Stimulated activated naive B cell treated with anti-CD40 and anti-IgM and Interleukin-4, amounts not matched to agents 10 μg/mL and 1 μg/mL and 100 μg/mL, for 72 hours (primary cell): ENCODE measurements at places on chromosomes 5 and 9.

- no peak for DNase-seq
Measured at GRCh38 chr5:74367934-74368333, 272.6 kb downstream of the ENC1 start.

DNA sequence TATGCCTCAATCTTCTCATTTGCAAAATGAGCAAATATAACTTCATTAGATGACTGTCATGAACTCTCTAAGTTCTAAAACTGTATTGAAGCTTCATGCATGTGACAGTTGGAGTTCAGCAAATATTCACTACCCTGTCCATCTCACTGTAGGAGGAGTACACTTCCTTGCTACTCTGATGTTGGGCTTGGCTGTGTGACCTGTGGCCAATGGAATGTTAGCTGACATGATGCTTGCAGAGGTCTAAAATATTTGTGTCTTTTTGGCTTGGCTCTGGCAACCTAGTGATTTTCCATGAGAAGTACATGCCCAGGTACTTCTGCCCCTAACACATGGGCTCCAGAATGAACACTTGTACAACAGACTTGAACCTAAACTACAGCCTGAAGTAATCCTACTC, 203.1 kb upstream of the ANKH start:
- DNase-seq = no peak

DNA sequence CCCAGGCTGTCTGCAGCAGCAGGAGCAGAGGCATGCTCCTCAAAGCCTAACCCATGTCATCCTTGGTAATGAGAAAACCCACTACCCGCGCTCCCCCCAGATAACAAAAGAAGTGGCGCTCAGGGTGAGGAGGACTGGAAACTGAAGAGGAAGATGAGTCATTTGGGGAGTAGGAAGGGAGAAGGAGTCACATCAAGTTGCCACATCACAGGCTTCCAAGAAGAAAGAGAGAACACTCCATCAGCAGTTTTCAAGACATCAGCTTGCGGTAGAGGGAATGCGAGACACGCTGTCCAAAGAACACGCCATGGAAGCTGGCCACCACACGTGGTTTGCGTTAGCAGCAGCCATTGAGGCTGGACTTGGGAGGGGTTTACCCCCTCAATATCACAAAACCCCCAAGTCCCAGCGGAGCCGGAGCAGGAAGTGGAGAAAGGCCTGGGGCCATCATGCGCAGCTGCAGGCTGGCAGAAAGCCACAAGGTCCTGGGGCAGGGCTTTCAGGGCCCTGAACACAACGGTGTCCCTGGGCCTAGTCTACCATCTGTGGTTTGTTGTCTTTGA, 41.5 kb downstream of the SH3PXD2B start:
- DNase-seq = peak; percentile 11

DNA sequence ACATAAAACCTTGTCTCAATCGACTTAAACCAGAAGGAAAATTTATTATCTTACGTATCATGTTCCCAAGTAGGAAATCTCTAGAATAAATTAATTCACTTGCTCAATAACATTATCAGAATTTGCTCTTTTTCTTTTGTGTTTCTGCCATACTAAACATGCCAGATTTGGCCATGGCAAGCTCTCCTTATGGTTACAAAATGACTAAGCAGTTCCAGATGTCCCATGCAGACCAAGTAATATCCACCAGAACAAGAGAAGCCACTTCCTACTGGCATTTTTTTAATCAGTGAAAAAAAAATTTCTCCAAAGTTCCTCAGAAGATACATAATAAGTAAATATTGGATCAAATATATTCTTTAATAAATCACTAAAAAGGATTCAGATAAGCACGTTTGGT, 25.2 kb upstream of the ADAMTS6 start:
- no peak for DNase-seq

GRCh38 chr5:79871364-79872120, 119.5 kb downstream of the MTX3 start:
- no peak for DNase-seq

DNA sequence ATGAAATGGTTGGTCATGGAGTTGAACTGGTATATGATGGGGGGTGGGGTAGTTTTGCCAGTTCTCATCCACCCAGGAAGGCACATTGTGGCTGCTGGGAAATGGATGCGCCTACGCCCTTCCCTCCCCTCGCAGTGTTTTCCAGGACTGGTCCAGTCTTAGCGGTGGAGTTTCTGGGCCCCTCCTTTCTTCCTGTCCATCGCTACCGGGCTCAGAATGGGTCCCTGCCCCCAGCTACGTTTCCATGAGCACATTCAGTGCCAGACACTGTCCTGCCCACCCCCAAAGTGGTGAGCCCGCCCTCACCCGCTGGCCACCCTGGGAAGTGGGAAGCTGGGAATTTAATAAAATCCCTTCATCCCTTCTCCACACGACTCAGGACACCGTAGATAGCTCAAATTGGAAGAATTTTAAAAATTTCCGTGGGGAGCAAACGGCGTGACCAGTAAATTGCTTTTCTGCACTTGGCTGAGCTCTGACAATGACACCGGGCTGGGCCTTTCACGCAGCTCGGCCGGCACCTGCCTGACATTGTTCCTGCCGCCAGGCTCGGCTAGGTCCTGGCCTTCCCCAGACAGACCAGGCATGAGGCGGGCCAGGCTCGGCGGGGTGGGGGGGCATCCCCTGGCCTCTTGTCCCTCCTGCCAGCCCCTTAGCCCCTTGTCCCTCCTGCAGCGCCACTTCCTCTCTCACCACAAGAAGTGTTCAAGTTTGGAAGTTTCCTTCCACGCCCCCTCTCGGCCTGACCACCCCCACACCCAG, 3.6 kb downstream of the FGF18 start:
- DNase-seq = no peak

- no peak for DNase-seq
Measured at GRCh38 chr5:999724-1000123, 8.9 kb upstream of the NKD2 start.

- DNase-seq = no peak
Measured at GRCh38 chr5:15105799-15106393, 234.3 kb upstream of the ANKH start.

- no peak for DNase-seq
Measured at GRCh38 chr9:100322954-100323536, 29.7 kb downstream of the TEX10 start.

GRCh38 chr9:90870621-90871326, 69.2 kb downstream of the SYK start:
- no peak for DNase-seq

- DNase-seq = no peak
Measured at GRCh38 chr9:89002987-89003386, 11.7 kb downstream of the S1PR3 start.

- no peak for DNase-seq
Measured at GRCh38 chr9:70635790-70636189, 221.3 kb upstream of the KLF9 start.

DNA sequence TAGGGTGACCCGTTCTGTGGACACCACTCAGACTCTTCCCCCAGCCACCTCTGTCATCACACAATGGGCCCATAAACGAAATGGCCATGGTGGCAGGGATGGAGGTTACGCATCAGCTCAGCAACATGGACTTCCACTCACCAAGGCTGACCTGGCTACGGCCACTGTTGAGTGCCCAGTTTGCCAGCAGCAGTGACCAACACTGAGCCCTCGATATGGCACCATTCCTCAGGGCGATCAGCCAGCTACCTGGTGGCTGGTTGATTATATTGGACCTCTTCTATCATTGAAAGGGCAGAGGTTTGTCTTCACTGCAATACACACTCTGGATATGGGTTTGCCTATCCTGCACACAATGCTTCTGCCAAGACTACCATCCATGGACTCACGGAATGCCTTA, 21.1 kb downstream of the MTMR12 start:
- no peak for DNase-seq

DNA sequence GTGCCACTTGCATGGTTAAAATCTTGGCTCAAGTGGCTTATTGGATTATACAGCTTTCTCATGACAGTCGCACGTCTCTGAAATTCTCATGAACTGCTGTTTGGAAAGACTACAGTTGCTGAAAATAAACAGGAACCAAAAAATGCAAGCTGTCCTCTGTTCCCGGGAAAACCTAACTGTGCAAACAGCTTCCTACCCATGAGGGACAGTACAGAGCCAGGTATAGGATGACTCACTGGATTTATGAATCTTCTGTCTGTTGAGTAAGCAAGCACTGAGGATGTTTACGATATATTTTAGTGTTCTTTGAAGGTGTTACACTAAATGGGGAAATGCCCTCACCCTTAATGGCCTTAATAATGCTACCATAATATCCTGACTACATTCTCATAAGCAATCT, 380.3 kb upstream of the TNC start:
- DNase-seq = no peak

DNA sequence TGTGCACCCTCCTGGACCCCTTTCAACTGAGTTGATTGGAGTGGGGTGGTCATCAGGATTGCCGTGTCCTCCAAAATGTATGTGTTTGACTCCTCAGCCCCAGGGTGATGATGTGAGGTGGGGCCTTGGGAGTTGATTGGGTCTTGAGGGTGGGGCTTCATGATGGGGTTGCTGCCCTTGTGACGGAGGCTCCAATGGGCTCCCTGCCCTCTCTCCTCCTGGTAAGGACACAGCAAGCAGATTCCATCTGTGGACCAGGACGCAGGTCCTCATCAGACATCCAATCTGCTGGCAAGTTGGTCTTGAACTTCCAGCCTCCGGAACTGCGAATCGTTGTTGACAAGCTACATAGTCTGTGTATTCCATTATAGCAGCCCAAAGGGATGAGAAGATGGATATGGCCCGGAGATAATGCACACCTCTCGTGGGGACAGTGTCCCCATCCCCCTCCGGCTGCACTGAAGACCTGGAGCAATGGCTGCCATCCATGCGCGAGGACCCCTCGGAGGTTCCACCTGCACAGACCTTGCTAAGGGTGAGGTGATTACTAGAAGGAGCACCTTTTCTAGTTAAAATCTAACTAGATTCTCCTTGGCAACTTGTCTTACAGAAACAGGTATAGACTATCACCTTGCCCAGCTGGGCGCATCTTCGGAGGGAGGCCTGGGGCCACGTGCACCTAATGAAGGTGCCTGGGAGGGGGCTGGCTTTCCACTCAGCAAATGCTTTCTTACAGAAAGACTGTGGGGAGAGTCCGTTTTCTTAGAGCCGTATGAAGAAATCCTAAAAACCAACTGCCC, 75.7 kb upstream of the IRX4 start:
- no peak for DNase-seq

DNA sequence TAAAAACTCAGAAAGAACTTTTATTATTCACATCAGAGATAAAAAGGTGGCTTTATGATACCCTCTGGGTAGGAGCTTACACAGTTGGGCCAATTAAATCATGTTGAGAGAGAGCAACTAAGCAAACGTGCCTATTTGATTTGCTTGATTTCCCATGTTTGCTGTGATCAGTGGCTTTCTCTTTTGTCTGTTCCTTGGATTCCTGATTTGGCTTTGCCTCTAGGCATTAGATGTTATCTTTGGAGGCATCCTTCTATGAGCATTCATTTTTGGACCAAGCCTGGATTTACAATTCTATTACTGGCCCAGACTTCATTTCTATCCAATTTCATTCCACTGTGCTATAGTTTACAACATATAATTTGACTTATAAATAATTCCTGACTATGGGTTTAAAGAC, 35.9 kb downstream of the VCAN start:
- no peak for DNase-seq

DNA sequence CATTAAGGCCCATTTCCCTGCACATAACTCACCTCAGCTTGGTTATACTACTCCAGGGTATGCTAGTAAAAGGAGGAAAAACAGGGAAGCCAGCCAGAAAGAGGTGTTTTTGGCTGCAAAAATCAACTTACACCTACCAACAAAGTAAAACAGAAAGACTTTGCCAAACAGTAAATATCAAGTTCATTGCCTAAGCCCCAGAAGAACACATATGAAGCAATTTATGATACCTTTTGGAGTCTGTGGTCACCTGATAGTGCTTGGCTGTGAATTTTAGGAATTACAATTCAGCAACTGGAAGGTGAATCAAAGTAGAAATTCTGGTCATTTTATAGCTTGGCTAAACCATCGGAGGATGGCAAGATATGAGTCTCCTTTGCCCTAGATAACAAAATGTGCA, 463.7 kb upstream of the CLINT1 start:
- DNase-seq = no peak

GRCh38 chr5:55913466-55914413, 62.6 kb downstream of the IL31RA start:
- no peak for DNase-seq

- DNase-seq = no peak
Measured at GRCh38 chr5:174175716-174176268, 130.3 kb downstream of the NSG2 start.
